ENCODE measurements at places on chromosomes 2 and 18.

GRCh38 chr2:133248264-133248663 lies 320.0 kb downstream of the NCKAP5 start:
- no peak for DNase-seq

GRCh38 chr18:924987-925386 lies 20.3 kb downstream of the ADCYAP1 start:
- DNase-seq, result no peak

DNA sequence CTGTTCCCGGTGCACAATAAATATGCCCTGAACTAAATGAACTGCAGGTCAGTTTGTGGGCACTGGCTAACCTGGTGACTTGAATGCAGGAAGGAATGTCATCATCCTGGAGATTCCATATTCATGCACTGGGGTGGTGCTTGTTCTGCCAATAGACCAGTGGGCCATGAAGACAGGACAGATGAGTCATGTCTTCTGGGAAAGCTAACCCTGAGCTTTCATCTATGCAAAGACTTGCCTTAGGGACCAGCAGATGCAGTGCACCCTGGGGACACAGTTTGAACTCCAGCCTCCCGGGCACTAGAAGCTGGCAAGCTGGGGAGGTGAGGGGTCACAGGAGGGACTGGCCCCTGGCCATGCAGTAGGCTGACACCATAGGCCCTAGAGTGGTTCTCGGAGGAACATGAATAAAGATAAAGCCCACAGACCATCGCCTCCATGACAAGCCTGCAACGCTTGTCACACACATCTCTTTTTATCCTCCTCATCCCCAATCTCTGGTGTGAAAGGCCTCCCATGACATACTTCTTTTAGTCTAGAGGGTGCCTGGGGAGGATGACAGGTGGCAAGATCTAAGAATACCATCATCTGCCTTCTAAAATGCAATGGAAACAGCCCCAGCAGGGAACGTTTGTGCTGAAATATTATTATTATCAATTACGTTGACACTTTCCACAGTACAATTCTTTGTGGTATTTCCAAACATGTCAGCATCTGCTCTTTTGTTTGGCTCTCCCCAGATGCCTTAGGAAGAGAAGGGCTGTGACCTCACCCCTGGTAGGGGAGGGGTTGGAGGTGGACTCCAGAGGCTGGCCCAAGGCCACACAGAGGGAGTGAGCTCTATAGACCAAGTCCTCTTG lies 267.4 kb upstream of the RAB6C start:
- DNase-seq, result no peak

DNA sequence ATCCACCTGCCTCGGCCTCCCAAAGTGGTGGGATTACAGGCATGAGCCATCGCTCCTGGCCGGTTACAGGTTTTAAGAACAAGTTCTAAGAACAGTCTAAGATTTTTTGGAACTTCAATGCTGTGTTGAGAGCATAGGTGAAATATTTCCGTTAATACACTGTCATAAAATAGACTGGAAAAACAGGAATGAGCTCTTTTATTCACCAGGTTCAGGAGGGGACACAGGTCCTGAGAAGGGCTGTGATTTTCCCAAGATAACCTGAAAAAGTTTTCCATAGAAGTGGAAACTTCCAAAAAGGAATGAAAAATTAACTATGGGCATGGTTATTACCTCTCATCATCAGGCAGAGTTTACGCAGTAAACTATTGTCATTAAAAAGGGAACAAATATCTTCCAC lies 97.6 kb upstream of the TMEM178A start:
- no peak for DNase-seq

- no peak for DNase-seq
Measured at GRCh38 chr2:217074576-217075255, 214.9 kb upstream of the TNP1 start.

DNA sequence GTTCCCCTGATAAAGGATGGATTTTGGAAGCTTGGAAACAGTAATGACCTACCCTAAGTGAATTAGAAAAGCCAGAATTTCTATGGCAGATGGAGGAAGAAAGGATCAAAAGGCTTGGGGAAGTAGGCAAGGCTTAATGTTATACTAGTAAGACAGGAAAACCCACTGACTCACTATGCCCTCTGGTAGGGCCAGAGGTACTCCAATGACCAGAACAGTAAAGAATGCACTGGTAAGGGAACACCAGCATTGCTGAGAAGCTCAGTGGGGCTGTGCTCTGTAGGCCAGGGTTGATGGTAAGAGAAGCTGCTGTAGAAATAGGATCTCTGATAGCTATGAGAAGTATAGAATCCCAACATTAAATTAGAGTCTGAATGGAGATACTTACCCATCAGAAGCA lies 126.4 kb downstream of the GFPT1 start:
- no peak for DNase-seq

DNA sequence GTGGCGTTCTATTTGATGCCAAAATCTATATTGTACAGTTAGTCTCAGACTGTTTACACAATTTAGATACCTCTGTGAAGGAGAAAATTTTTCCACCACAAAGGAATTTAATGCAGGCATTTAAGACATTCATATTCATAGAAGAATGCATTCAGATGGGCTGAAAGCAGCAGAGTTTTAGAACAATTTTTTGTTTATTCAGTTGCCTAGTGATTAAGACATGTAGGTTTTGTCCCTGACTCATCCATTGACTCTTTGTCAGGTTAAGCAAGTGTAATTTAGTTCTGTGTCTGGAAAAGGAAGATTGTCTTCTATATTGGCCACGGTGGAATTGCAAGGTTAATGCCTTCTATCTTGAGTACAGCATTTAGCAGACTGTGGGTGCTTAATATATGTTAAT lies 515.0 kb downstream of the PARD3B start:
- DNase-seq, result no peak

- DNase-seq, result no peak
Measured at GRCh38 chr2:8986327-8986976, 17.0 kb downstream of the MBOAT2 start.

GRCh38 chr2:240170354-240170735 lies 29.9 kb upstream of the OTOS start:
- DNase-seq, result no peak

- no peak for DNase-seq
Measured at GRCh38 chr18:40937386-40937785, 1017.6 kb upstream of the PIK3C3 start.

DNA sequence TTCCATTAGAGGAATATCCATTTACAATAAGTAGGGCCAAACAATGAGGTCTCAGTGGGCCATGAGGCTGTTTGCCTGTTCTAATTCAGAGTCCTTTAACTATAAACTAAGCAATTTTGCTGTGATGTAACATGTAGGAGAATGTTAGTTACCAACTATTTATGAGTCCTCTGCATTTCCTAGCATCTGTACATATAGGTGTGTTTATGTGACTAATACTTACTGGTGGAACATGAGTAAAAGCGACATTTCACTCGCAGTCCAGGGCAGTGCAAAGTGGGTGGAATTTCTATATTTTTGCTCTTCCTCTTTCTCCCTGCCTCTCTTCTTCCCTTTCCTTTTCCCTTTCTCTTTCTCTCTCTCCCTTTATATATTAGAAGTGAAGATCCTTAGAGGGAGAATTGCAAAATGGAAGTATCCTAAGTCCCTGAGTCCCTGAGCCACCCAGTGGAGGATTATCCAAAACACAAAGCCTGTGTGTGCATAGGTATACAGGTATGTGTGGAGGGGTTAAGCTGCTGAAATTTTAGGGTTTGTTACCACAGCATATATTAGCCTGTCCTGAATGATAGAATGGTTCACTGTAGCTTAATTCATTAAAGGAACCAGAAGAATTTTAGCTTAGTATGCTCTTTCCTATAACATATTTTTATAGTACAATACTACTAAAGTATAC lies 487.0 kb upstream of the FANCL start:
- no peak for DNase-seq

DNA sequence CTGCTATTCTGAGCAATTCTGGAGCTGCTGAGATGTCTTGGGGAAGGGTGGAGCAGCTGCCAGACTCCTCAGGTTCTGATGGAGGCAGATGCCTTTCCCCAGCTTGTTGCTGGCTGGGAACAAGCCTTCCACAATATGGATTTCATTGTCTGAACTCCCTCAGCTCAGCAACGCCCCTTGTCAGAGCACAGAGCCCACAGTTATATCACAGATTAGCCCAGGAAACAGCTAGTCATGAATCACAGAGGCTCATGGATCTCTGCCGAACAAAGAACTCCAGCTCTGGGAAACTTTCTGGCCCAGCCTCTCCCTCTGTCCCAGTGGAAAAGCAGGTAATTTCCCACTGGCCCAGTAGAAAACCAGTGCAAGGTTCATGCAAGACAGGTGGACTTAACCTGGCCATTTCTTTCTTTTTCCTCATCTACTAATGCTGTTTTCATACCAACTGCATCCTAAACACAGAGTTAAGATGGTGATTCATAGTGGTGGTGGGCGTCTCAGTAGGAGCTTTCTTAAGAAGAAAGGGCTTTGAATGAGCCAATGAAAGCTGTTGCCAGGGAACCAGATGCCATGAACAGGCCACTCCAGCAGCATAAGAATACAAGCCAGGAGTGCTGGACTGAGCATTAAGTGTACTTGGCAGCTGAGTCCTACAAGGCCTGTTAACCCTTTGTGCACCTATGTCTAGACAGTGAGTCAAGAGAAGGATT lies 8.7 kb upstream of the KIAA2012 start:
- DNase-seq, result peak; percentile 81

DNA sequence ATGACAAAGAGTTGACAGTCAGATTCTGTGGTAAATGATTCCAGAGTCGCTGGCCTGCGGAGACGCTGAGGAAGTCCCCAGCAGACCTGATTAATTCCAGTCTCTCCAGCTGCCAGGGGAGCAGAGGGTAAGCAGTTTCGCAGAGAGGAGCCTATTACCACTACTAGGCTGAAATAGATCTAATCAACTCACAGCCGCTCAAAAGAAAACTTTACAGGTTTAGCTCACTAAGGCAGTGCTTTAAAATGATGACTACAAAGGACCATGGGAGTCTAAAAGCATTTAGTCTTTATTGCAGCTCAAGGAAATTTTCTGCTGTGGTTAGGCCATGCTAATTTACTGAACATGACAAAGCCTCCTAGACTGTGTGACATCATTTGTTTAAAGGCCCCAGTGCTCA lies 445.6 kb upstream of the POU3F3 start:
- no peak for DNase-seq

DNA sequence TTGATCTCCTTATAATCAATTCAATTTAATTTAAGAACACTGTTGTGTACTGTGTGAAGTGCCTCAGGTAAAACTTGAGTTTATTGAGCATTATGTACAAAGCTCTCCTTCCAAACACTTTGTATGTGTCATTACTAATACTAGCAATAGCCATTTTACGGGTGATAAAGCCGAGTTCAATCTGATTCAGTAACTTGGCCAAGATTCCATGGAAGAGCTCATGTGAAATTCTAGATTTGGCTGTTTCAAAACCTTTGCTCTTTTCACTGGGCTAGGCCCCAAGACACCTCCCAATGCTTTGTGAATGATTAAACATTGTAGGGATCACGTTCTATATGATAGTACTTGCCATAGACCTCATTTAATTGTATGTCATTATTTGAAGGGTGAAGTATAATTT lies 8.9 kb upstream of the NFE2L2 start:
- no peak for DNase-seq

GRCh38 chr2:133674433-133675331 lies 106.4 kb upstream of the NCKAP5 start:
- peak; percentile 87 for DNase-seq

GRCh38 chr2:50026236-50026635 lies 871.9 kb upstream of the FSHR start:
- no peak for DNase-seq

- no peak for DNase-seq
Measured at GRCh38 chr18:45626330-45627203, 11.3 kb downstream of the SLC14A2 start.

DNA sequence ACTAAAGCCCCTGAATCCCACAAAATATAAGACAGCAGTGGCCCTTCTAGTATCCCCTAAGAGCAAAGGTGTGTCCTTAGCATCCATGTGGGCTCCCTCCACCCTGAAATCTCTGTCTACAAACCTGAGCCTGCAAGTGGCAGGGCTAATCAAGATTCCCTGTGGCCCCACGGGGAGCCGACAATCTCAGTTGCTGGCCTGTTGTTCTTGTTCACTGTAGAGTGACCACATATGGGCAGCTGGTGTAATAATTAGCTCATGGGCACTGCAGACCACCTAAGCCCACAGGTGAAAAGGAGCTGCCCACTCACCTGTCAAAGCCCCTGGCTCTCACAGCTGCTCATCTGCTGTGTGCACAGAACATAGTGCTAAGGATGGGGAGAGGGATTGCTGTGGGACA lies 102.3 kb downstream of the MRO start:
- no peak for DNase-seq

- no peak for DNase-seq
Measured at GRCh38 chr2:171516793-171517192, 5.5 kb upstream of the CYBRD1 start.

DNA sequence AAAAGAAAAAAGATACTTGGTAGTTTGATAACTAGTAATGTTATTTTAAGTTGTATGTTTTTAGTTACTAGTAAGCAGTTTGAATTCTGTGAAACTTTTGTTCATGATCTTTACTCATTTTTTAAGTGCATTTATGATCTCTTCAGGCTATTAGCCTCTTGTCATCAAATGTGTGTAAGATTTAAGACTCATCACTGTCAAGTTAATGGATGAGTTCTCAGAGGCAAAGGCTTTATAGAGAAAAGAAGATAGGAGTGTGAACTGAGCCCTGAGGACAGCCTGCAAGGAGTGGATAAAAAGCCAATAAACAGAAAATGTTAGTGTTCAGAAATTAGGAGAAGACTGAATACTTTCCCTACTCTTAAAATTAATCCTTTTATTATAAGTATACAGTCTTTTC lies 13.5 kb downstream of the NDUFV2 start:
- DNase-seq, result no peak

DNA sequence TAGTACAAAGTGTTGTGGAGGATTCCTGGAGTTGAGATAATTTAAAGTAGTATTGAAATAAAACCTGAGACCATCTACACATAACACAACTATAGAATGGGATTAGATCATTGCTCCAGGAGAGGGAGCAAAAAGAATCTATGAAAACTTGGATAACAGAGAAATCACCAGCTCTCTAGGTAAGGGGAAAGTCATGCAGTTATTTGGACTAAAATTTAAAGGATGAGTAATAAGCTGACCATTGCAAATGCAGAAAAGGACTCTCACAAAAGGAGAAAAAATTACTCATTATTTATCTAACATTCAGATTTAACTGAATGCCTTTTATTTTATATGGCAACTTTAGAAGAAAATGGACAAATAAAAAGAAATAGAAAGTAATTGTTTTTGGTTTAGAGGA lies 1399.8 kb upstream of the ACVR2A start:
- no peak for DNase-seq

- no peak for DNase-seq
Measured at GRCh38 chr18:78911751-78912283, 67.8 kb upstream of the SALL3 start.
